Thymus (tissue), 14 donors: ENCODE measurements at places on chromosomes 2 and 18. TPM values are rescaled to one million over a fixed set of nuclear protein-coding genes. Genes with fewer than 3 reads are reported as not detected.

DNA sequence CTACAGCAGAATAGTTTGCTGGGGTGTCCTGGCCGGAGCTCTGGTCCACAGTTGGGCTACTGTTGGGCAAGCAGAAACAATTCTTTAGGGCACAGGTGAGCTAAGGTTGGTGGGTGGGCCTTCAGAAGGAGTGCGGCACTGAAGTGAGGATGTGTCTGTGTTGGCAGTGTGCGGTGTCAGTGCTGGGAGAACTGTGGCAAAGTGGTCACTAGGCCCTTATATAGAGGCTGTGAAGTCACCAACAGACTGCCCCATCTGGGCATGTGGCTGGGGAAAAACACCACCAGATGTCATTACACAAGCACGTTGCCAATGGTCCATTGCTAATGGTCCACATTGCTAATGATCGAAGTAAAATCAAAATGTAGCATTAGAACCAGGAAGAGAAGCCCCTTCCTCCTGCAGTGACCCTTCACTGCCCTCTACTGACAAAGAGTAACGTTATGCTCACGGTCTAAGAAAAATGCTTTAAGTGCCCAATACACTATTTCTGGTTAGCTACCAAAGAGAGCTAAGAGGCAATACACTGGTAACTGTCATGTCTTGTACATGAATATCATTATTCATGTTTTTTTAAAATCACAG is 21.3 kb downstream of the SCN1A start:
- peak; percentile 19 for DNase-seq

DNA sequence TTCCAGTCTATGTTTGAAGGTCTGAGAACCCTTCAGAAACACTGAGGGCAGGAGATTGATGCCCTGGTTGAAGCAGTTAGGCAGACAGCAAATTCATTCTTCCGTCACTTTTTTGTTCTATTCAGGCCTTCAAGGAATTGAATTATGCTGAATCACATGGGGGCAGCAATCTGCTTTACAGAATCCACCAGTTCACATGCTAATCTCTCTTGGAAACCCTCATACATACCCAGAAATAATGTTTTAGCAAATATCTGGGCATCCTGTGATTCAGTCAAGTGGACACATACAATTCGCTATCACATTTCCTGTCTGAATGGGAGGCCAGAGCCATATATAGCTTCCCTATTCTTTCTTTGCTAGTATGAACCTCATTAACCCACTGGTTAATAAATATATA is 301.4 kb upstream of the CNTNAP5 start:
- no peak for DNase-seq

DNA sequence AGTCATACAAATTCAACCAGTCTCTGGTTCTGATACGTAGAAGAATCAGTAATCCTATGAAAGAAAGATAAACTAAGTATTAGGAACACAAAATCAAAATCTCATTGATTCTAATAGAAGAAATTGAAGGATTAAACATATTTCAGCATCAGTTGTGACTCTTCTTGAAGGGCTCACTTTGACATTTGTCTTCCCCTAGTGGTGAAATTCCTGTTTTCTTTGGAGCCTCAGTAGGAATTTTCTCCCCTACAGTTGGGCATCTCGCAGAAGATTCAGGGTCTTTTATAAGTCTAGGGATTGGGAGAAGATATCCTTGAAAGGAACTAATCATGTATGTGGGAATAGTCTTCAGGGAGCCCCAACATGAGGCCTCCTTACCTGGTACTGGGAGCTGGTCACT is 2.8 kb upstream of the CRYGB start:
- DNase-seq = no peak

GRCh38 chr2:42312106-42312505 is 48.9 kb downstream of the COX7A2L start:
- no peak for DNase-seq

GRCh38 chr2:6498841-6499240 is 366.9 kb downstream of the CMPK2 start:
- DNase-seq = no peak

The ZNF396 gene
- 1.7 TPM for total RNA-seq

The NR4A2 gene
- 0.61 TPM for total RNA-seq

- DNase-seq = peak; percentile 97
Measured at GRCh38 chr2:110748489-110748867, 16.1 kb downstream of the ACOXL start.

GRCh38 chr2:108573061-108573460 is 38.8 kb downstream of the LIMS1 start:
- no peak for DNase-seq

DNA sequence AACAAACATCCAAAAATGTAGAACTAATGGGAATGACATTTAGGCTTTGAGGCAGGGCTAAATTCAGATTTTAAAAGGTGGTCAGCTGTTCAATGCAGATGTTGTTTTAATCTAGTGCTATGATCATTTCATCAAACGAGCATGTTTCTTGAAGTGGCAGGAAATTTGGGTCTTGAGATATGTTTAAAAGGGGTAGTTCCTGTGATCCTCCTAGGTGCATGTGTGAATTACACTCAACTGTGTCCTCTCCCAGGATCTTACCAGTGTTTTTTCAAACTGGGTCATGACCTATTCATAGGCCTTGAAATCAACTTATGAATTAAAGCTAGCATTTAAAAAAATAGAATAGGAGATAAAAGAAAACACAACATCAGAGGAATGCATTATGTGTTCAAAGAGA is 57.4 kb upstream of the ACMSD start:
- peak; percentile 18 for DNase-seq

The SYT4 gene
- 0.14 TPM for total RNA-seq

The CNGA3 gene
- 0.09 TPM for total RNA-seq

GRCh38 chr2:235745597-235745996 is 251.8 kb downstream of the AGAP1 start:
- no peak for DNase-seq

GRCh38 chr2:126687503-126687902 is 31.5 kb downstream of the GYPC start:
- no peak for DNase-seq

- DNase-seq = no peak
Measured at GRCh38 chr2:46538393-46538792, 59.0 kb downstream of the TMEM247 start.

The COL4A4 gene
- 1.7 TPM for total RNA-seq

GRCh38 chr2:157743051-157743450 is 114.4 kb upstream of the ACVR1C start:
- DNase-seq = no peak

DNA sequence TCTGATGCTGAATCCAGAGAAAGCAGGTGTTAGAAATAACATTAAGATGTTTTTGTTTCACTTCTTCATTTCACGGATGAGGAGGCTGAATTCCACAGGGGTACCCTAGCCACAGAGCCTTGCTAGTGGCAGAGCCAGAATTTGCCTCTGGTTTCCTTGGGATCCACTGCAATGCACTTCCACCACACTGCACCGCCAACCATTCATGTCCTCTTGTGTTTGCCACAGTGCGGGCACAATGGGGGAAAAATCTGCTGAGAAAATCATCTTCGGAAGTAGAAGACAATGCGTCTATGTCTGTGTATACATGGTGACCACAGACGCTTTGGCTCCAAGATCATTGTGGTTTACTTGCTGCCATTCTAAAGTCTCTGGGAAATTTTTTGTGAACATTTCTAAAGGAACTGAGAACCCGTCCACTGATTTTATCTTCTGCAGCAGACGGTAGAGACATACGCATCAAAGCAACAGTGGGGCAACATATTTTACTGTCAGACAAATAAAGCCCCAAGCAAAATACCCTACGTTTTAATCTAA is 14.9 kb downstream of the ICOS start:
- no peak for DNase-seq

The SLC38A11 gene
- 0.05 TPM for total RNA-seq

DNA sequence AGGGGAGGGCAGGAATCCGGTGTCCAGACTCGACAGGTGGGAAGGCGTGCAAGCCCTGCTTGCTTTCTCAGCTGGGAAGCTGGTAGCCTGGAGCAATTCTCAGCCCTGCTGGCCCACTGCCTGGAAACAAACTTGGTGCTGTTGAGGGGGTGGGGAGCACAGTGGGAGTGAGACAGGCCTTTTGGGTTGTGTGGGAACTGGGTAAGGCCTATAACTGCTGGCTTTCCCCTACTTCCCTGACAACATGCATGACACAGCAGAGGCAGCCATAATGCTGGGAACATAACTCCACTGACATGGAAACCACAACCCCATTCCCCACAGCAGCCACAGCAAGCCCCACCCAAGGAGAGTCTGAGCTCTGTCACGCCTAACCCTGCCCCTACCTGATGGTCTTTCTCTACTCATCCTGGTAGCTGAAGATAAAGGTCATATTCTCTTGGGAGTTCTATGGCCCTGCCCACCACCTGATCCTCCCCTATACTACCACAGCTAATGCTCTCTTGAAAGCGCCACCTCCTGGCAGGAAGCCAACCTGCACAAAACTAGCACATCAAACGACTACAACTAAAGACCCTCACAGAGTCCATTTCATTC is 122.9 kb upstream of the ACVR1C start:
- DNase-seq = no peak

GRCh38 chr2:64327510-64328414 is 126.2 kb upstream of the LGALSL start:
- DNase-seq = no peak

The C1QL2 gene
- 0.05 TPM for total RNA-seq

GRCh38 chr2:81767187-81767912 is 1462.8 kb upstream of the LRRTM1 start:
- no peak for DNase-seq

The HRH4 gene
- total RNA-seq = 0.24 TPM

- DNase-seq = no peak
Measured at GRCh38 chr18:8952769-8953760, 149.4 kb upstream of the NDUFV2 start.

The MRPL33 gene
- 135 TPM for total RNA-seq

The RAMP1 gene
- total RNA-seq = 6.3 TPM

DNA sequence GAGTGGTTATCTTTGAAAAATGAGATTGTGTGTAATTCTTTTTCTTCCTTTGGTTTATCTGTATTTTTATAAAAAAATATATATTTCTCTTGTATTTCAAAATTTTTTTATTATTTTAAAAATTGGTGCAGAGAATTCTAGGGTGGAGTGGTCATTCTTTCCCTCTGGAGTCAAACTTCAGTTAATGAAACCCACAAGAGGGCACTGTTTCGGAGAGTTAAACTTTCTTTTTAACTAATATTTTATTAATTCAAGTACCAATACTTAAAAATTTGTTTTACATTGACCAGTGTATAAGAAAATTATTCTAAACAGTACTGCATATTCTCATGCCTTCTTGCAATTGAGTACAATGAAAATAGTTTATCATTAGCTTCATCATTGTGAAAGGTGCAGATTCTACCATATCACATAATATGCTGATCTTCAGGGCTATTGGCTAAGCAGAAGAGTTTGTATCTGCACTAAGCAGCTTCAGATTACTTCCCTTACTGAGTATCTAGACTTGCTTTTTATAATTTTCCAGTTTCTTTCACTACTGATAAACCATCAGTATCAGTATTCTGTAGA is 50.1 kb downstream of the HS1BP3 start:
- DNase-seq = no peak

DNA sequence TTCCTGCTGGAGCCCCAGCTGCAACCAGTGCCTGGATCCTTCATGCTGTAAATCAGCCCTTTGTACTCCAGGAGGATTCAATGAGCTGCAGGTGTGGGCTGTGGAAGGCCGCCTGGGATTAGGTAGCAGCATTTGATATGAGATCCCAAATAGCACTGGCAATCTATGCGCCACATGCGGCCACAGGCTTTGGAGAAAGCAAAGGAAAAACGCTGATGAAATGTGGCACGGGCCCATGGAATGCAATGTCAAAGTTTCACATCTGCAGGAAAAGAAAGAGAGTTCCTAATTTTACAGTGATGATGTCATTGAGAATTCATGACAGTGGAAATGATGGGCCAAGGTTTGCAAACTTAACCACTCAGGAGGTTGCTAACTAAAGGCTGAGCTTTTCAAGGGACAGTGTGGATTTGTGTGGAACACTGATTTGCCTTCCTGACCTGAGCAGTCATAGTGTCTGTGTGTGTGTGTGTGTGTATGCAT is 216.4 kb upstream of the OSR1 start:
- DNase-seq = no peak

- no peak for DNase-seq
Measured at GRCh38 chr18:11884396-11885030, 23.6 kb downstream of the MPPE1 start.

GRCh38 chr2:128805237-128805636 is 486.6 kb upstream of the HS6ST1 start:
- DNase-seq = no peak

GRCh38 chr2:16123856-16124780 is 183.8 kb downstream of the MYCN start:
- DNase-seq = no peak

The SERTAD2 gene
- total RNA-seq = 13.3 TPM

DNA sequence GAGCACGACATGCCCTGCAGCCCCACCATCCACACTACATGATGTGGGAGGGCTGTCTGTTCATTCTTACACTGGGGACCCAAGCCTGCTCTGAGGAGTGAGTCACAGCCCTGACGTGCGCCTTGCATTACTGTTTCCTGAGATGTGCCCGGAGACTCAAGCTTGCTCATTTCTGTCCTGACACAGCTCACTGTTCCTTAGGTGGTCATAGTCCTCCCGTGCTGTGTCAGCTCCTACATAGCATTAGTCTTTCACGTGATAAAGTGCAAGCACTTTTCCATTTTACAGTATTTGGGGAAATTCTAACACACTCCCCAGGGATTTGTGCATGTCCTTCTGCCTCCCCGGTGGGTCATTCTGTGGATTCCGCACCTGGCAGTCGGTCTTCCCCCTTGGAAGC is 46.2 kb upstream of the TRIM43B start:
- DNase-seq = no peak

DNA sequence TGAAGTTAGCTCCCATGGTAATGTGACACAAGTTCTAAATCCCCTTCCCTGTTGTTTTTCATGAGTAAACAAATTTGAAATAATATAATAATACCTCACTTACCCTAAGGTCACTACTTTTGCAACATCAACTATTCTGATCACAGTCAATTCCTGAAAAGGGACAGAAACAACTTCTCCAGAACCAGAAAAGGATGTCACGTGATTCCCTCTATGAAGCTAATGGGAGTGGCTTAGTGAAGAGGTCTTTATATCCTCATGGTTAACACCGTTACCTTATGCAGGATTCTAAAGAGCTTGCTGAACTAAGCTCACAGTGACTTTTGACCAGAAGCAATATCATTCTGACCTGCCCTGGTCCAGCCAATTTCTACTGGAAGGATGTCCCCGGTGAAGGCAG is 51.6 kb downstream of the DOCK10 start:
- DNase-seq = no peak

DNA sequence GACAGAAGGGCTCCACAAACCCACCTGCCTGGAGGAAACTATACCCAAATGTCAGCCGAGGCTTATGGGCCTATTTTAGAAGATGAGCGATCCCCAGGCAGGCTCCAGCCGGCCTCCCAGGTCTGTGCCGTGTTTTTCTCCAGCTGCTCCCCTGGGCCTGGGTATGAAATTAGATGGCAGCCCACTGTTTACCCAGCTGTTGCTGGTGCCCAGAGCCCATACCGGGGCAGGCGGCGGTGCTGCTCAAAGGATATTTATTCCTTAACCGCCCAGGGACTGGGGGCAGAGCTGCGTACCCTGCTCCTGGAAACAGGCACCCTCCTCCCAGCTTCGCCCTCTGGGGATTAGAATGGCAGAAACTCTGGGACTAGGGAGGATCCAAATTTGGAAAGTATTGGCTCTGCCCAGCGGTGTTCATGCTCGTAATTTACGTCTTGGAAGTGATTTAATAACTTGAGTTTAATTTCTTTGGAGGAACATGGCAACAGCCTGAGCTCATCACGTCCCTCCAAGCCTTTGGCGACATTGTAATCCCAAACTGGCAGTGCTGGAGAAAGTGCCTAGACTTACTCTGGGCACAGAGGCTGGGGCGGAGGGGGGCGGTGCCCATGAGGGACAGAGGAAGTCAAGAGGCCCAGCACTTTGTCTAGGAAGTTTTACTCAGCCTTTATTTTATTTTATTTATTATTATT is 199.2 kb downstream of the KLHL29 start:
- no peak for DNase-seq
